ENCODE measurements at places on chromosomes 16 and 17.

DNA sequence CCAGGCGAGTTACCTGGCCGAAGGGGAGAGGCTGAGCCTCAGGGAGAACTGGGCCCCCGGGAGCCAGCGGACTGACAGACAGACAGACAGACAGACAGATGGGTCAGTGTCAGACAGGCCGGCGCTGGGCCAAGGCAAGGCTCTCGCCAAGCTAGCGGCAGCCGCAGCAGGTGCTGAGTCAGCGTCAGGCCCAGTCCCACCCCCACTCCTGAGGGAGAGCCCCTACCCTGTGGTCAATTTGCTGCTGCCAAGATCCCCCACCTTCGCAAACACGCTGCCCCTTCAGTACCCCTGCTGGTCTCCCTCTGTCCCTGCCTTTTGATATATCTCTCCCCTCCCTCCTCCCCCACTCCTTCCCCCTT is 1.5 kb downstream of the FGF11 start:
- DNase-seq, result no peak

GRCh38 chr17:57354673-57355072 is 98.3 kb downstream of the MSI2 start:
- DNase-seq, result no peak

DNA sequence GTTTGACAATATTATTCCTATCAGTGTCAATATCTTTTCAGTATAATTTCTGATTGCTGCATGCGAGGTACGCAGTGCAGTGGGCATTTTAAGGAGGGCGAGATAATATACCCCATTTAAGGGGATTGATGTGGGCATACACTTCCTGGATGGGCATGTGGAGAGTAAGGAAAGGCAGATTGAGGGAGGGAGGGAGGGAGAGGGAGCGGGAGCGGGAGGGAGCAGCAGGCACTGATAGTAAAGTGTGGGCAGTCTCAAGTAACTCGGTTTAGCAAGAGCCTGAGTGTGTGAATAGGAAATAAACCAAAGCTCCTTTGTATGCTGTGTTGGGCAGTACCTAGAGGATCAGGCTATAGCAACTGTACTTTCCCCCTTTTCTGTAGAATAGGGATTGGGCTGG is 5.1 kb downstream of the BPTF start:
- no peak for DNase-seq

DNA sequence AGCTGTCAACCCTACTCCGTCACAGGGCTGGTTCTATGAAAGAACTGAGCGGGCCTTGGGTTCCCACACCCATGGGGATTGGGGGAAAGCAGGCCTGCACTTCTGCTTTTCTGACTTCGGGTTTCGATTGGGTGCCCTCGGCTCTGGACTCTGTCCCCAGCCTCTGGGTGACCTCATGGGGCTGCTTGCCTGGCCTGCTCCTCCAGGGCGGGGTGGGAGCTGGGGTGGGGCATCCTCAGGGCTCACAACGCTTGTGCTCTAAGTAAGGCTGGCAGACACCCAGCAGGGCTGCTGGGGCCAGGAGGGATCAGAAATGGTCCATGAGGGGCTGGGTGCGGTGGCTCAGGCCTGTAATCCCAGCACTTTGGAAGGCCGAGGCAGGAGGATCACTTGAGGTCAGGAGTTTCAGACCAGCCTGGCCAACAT is 19.2 kb downstream of the ARHGAP27 start:
- DNase-seq, result no peak

GRCh38 chr16:86512860-86513470 is 2.6 kb downstream of the FOXF1 start:
- DNase-seq, result no peak

GRCh38 chr16:78706637-78707036 is 607.2 kb downstream of the WWOX start:
- no peak for DNase-seq

DNA sequence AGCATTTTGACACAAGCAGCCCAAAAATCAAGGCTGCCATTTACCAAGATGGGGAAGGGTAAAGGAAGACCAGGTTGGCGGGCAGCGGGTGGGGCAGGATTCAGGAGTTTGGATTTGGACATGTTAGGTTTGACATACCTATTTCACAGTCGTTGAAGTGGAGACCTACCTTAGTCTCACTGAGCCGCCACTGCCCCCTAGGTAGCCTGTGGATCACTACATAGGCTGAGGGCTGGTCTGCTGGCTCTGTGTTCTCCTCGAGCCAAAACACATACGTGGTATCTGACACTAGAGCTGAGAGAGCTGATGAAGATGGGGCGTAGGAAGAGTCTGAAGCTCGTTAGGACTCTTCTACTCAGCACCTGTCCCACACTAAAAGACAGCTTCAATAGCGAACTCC is 115.1 kb downstream of the HIC1 start:
- DNase-seq, result no peak

- DNase-seq, result no peak
Measured at GRCh38 chr17:49527927-49528651, 33.0 kb downstream of the NGFR start.

GRCh38 chr17:29124135-29124924 is 55.9 kb downstream of the MYO18A start:
- DNase-seq, result no peak

DNA sequence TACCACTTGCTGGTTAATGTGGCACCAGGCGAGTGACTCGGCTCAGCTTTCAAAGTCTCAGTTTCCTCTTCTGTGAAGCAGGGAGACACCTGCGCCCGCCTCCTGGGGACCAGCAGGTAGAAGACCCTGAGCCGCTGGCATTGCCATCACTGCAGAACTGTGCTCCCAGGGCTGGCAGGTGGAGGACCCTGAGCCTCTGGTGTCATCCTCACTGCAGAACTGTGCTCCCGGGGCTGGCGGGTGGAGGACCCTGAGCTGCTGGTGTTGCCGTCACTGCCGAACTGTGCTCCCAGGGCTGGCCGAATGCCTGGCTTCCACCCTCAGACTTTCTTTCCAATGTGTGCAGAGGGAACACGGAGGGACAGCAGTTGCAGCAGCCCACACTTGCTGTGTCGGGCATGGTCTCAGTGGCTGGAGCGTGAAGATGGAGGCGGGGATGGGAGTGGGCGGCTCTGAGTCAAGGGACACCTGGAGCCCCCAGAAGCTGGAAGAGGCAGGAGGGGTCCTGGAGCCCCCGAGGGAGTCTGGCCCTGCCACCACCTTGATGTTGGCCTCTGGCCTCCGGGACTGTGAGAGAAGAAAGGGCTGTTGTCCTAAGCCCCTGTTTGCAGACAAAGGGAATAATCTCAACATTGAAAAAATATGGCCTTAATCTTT is 75.8 kb upstream of the METTL9 start:
- no peak for DNase-seq

DNA sequence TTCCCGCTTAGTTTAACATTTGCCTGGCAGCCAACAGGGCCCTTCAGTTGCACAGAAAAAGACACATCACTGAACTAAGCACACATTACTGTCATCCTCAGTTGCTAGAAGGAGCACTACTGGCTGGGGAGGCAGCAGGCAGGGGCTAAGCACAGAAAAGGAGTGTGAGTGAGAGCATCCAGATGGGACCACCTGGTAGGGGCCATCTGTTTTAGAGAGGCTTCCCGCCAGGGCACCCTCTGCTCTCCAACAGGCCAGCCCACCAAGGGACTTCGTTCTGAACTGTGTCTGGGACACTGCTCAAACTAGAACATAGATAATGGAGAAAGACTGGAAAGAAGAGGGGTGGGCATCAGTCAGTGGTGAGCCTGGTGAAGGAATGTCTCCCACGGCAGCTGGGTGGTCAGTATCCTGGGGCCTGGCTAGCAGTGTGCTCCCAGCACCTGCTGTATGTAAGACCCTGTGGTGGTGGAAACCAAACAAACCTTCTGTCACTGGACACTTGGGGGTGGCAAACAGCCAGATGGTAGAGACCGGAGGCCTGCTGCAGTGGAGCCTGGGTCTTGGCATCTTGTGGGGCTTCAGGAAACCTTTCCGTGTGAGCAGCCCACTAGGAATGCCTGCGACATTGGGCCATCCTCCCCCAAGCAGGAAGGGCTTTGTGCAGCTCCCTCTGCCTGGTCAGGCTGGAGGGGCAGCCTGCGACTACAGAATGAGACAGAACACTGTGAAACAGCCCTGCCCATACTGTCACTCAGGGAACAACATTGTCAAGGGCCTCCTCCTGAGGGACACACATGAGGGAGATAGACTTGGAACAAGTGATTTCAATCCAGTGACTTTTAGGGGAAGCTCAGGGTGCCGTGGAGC is 12.8 kb upstream of the RANGRF start:
- DNase-seq, result no peak
